Uterus (tissue), 4 donors: ENCODE measurements at places on chromosomes 3 and 15. TPM values are rescaled to one million over a fixed set of nuclear protein-coding genes. Genes with fewer than 3 reads are reported as not detected.

Gene SPESP1
- 2.8 TPM for total RNA-seq

Gene AGBL1
- total RNA-seq = not detected

Gene CDAN1
- total RNA-seq = 11.3 TPM

Gene PATL2
- 2.0 TPM for total RNA-seq

Gene PPP1R14D
- not detected for total RNA-seq

Gene LRTM1
- total RNA-seq = not detected

Gene THRB
- total RNA-seq = 38.2 TPM

Gene HEMK1
- 20.8 TPM for total RNA-seq

Gene ZIC1
- total RNA-seq = not detected

Gene CELF6
- 4.4 TPM for total RNA-seq

Gene TNNC1
- not detected for total RNA-seq

Gene DCUN1D1
- total RNA-seq = 48.4 TPM

Gene ACTR8
- total RNA-seq = 23.2 TPM

Gene SLC15A2
- 5.6 TPM for total RNA-seq

Gene SMCO1
- total RNA-seq = not detected

Gene C2CD4B
- not detected for total RNA-seq
